ENCODE measurements at places on chromosomes 12 and 14.
A peak's percentile ranks its signal among the peaks of the same experiment; 100 is the strongest.

GRCh38 chr12:108646600-108647579, 13.2 kb upstream of the SELPLG start:
- no peak for DNase-seq

GRCh38 chr12:108689314-108690190, 41.8 kb downstream of the CORO1C start:
- no peak for DNase-seq

- DNase-seq, result no peak
Observed at GRCh38 chr14:43336351-43336750, 1170.7 kb downstream of the FSCB start.

DNA sequence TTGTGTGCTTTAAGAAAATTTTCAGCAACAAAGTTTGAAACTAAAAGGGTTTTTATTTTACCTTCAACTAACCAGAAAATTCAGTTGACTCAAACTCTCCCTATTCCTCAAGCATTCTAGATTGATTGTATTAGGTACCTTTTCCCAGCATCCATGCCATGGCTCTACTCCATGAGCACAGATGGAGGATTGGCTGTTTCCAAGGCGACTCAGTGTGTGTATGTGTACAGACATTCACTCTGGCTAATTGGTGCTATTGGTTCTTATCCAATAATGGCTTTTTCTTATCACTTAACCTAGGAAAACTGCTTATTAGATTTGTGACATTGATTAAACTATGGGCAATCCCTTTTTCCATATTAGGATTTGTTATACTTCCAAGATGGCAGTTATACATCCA, 202.6 kb downstream of the ANO6 start:
- no peak for DNase-seq

GRCh38 chr12:4280351-4281163, 7.0 kb downstream of the CCND2 start:
- DNase-seq, result no peak

GRCh38 chr14:97137705-97138104, 340.5 kb downstream of the VRK1 start:
- no peak for DNase-seq

DNA sequence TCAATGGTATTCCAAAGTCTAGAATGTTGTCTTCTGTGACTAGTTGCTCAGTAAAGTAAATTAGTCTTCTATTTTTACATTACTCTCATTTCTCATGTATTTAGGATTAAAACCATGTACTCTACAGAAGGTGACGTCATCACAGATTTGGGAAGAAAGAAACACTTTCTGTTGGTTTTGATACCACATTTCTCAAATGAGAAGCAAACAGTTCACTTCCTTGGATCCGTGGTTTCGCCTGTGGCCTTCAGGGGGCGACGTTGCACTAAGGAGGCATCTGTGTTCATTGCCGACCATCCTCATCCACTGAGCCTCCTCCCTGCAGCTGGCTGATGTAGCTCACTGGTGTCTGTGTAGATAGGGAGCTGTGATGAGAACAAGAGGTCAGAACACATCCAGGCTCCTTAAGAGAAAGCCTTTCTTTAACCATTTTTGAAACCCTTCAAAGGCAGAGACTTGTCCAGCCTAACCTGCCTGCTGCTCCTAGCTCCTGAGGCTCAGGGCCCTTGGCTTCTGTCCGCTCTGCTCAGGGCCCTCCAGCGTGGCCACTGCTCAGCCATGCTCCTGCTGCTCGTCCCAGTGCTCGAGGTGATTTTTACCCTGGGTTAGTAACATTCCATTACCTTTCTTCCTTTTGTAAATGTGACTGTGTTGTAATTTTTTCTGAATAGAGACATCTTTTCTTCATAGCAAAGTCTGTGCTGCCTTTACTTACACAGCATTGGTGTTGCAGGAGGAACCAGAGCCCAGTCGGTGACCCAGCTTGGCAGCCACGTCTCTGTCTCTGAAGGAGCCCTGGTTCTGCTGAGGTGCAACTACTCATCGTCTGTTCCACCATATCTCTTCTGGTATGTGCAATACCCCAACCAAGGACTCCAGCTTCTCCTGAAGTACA, 220.6 kb upstream of the OR4E1 start:
- DNase-seq, result peak; percentile 61

DNA sequence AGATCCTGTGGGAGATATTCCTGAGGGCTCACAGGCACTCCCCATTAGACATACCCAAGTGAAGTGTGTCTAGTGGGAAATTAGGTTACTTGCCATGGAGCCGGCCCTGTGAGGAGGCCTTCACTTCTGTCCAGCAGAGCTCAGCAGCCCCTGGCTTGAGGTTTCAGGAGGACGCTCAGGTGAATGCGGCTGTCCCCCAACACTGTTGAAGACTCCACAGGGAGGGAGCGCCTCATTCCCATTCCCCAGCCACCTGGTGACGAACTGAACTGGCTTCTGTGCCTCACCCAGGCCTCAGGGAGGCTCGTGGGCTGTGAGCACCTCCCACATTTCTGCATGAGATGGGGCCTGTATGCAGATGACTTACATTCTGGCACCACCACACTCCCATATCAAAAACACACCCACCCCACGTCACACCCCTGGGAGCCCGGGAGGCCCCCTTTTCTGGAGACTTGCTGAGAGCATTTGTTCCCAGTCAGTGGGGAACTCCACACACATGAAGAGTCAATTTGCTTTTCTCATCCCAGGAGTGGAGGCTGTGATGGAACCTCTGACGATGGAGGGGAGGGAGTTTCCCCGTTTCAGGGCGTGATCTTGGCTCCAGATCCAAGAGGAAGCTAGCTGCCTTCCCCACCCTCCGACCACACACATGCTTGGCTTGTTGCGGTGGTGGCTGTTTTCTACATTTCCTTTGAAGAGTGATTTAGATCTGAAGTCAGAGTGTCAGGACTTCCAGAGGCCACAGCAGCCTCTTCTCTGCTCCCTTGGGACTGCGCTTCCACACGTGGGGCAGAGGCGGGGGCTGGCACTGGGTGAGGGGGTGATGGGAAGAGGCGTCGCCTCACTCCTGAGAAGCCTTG, 120.7 kb downstream of the ADGRD1 start:
- DNase-seq, result no peak

DNA sequence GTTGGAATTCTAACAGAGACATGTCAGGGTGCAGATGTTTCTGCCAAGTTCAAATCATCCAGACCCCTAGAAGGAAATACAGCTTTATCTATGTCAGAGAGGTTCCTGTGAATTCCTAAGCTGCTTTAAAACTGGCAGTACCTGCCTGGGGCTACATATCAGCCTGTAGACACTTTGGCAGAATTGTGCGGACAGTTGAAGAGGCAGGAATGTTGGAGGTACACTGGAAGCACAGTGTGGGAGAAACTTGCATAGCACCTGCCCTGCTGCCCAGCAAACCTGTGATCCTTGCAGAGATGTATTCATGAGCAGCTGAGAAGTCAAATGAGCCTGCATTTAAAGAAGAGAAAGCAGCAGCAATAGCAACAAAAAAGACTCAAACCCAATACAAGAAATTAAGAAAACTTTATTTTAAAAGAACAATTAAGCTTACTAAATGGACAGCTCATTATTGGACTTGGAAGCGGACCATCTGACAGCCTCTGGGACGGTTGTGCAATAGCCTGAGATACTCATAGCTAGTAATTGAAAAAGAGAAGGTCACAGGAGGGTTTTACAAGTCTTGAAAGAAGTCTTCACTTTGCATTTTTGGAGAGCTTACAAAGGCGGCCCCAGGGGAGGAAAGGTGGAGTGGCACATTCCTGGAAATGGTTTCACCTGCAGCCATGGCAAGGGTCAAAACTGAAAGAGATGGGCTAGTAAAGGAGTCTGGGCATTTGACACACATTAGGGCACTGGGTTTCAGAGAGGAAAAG, 280.9 kb upstream of the FLRT2 start:
- DNase-seq, result no peak

DNA sequence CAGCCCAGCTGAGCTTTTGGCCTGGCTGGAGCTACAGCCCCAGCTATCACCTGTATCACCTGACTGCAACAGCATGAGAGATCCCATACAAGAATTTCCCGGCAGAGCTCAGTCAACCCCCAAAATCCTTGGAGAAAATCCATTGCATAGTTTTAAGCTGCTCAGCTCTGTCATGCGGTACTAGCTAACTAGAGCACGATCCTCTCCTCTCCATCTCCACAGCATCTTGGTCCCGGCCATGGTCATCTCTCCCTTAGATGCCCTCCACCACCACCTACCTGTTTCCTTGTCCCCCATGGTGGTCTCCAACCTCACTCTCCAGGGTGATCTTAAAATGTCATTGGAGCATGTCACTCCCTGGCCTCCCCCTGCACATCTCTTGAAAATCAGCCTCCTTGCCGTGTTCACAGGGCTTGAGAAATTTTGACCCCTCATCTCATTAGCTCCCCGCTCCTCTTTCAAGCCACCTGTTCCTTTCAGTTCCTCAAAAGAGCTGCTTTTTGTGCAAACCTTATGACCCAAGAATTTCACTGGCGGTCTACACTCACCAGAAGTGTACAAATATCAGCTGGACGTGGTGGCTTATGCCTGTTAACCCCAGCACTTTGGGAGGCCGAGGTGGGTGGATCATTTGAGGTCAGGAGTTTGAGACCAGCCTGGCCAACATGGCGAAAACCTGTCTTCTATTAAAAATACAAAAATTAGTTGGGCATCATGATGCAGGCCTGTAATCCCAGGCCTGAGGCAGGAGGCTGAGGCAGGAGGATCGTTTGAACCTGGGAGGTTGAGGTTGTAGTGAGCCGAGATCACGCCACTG, 8.1 kb upstream of the CLMN start:
- no peak for DNase-seq

GRCh38 chr14:52299692-52300278, 14.3 kb upstream of the PTGER2 start:
- DNase-seq, result no peak

DNA sequence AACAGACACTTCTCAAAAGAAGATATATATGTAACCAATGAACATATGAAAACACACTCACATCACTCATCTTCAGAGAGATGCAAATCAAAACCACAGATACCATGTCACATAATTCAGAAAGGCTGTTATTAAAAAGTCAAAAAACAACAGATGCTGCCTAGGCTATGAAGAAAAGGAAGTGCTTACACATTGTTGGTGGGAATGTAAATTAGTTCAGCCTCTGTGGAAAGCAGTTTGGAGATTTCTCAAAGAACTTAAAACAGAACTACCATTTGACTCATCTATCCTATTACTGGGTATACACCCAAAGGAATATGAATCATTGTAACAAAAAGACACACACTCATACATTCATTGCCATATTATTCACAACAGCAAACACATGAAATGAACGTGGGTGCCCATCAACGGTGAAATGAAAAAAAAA, 35.1 kb downstream of the EIF2S3B start:
- DNase-seq, result no peak

DNA sequence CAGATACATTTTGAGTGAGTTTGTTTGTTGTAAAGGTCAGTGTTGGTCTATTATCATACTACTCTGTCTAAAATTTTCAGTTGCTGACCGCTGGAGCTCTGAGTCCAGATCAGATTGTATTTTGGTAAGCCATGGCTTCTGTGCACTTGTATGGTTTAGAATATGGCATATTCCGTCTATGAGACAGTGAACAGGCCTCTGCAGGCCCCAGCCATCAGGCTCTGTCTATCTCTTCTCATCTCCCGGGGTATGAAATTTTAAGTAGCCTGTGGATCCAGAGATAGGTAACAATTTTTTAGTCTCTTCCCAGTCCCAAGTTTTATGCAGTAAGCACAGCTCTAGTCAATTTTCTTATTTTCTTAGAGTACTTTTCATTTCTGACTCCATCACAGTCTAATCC, 1929.1 kb upstream of the SEL1L start:
- DNase-seq, result no peak

GRCh38 chr12:115147916-115148315, 463.9 kb upstream of the TBX3 start:
- no peak for DNase-seq

DNA sequence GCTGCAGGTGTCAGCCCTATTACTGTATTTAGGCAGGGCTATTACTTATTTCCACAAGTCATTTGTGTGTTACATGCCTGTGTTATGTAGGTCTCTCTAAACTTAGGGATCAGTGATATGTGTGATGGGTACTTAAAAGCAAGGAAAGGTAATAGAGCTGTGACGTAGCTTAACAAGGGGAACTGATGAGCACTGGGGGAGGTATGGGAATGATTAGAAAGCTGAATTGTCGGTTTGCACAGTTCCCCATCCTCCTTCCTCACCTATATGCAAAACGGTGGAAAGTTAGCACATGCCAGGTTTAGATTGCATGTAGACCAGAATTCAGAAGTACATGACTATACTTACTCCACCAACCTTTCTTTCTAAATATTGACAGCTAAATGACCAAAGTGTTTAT, 494.3 kb upstream of the GARIN6 start:
- DNase-seq, result no peak

DNA sequence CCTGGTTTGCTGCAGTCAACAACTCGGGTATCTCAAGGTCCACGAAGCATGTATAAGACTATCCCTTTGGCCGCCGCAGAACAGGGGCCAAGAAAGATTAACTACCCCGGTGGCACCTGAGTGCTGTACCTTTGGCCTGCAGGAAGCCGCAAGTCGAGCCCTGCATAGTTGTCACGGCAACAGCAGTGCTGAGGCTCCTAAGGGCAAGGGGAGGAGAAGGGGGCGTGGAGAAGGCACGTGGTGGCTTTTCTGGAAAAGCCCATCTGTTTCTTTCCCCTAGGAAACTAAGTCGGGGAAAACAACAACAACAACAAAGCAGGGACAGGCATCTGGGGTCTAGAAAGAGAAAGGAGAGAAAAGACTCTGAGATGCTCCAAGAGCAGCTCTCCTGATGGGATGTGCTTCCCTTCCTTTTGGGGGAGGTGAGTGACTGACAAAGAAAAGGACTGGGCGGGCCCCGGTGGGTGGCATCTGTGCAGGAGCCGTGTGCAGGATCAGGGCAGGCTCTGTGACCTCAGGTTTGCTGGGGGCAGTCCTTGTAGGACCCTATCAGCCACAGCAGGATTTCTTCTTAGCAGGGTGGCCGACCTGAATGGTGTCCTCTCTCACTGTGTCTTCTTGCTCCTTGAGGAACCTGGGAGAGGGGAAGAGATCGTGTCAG, 123.9 kb downstream of the PRMT8 start:
- DNase-seq, result no peak

DNA sequence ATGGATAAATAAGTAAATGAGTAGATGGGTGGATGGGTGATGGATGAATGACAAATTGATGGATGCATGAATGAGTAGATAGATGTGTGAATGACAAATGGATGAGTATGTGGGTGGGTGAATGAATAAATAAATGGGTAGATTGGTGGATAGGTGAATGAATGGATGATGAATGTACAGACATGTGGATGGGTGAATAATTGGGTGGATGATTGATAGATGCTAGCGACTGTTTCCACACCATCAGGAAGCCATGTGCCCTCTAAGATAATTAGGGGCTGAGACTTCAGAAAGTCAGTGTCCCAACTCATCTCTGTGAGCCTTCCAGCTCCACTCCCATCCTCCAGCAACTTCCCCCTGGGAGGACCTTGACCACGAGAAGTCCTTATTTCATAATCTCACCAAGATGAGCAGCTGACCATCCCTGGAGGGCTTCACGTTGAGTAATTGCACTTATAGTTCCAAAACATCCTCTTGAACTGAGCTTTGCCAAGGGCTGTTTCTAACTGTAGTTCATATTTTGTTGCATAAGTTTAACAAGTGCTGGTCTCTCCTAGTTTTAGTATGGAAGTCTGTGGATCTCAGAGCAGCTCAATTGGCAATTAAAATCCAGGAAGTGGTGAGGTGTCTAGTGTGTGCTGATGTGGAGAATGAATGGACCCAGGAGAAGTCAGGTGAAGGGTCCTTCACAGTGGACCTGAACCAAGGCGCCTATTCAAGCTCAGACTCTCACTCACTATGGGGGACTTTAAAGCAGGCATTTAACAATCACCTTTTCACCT, 295.7 kb downstream of the ADGRD1 start:
- no peak for DNase-seq

GRCh38 chr12:28021704-28022103, 49.2 kb upstream of the PTHLH start:
- no peak for DNase-seq

Data from glutamatergic neuron (in vitro differentiated cells).